Body of pancreas (tissue), 4 donors: ENCODE measurements at places on chromosomes 6 and 20.

- H3K36me3 ChIP-seq = no peaks in the 10 kb centered on the region
- H3K4me3 ChIP-seq = no peak overlapping the region
- H3K27me3 ChIP-seq = no peaks in the 10 kb centered on the region
- H3K4me1 ChIP-seq = no peaks in the 10 kb centered on the region
These were observed 95.5 kb downstream of the F13A1 start for GRCh38 chr6:6224933-6225486.

GRCh38 chr20:13024596-13024995 is 15.8 kb downstream of the SPTLC3 start:
- H3K4me3 ChIP-seq = no peak overlapping the region
- no peaks in the 10 kb centered on the region for H3K4me1 ChIP-seq
- H3K36me3 ChIP-seq = no peaks in the 10 kb centered on the region
- no peak for DNase-seq
- H3K27ac ChIP-seq = no peak overlapping the region
- no peaks in the 10 kb centered on the region for H3K27me3 ChIP-seq

DNA sequence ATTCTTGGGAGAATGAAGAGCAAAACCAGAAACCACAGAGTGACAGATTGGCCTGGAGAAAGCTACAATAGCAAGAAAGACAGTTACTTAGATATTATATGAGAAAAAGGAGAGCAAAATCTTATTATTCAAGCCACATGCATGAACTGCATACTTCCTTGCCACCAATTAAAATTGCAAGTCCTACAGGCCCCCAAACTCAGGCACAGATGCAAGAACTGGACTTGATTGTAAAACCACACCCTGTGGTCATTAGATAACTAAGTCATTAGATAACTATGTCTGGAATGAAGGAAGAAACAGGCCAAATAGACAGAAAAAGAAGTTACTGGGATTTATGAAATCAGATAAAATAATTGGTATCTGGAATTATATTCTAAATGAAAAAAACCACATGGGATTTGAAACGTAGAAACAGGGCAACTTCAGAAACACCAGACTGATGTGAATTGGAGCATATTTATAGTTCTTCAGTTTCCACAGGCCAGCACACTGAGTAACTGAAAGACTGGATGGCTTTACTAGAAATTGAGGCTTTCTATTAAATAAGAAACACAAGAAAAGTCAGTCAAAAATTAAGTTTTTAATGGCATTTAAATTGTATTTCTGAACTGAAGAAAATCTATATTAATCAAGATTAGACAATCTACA is 49.4 kb upstream of the CARMIL1 start:
- H3K27ac ChIP-seq = no peak overlapping the region
- no peak overlapping the region for H3K4me3 ChIP-seq
- DNase-seq = no peak
- H3K27me3 ChIP-seq = no peaks in the 10 kb centered on the region

- H3K27me3 ChIP-seq = no peaks in the 10 kb centered on the region
- peak overlapping the region; percentile 65 for H3K4me3 ChIP-seq
- H3K27ac ChIP-seq = peak overlapping the region; percentile 88
- peaks cover 15% of the 10 kb centered on the region for H3K4me1 ChIP-seq
- H3K36me3 ChIP-seq = no peaks in the 10 kb centered on the region
These were observed 2.3 kb downstream of the E2F3 start for GRCh38 chr6:20403766-20404640.

GRCh38 chr20:48230216-48230615 is 444.9 kb upstream of the SULF2 start:
- H3K27ac ChIP-seq = no peak overlapping the region
- no peak overlapping the region for H3K4me3 ChIP-seq
- no peak for DNase-seq

DNA sequence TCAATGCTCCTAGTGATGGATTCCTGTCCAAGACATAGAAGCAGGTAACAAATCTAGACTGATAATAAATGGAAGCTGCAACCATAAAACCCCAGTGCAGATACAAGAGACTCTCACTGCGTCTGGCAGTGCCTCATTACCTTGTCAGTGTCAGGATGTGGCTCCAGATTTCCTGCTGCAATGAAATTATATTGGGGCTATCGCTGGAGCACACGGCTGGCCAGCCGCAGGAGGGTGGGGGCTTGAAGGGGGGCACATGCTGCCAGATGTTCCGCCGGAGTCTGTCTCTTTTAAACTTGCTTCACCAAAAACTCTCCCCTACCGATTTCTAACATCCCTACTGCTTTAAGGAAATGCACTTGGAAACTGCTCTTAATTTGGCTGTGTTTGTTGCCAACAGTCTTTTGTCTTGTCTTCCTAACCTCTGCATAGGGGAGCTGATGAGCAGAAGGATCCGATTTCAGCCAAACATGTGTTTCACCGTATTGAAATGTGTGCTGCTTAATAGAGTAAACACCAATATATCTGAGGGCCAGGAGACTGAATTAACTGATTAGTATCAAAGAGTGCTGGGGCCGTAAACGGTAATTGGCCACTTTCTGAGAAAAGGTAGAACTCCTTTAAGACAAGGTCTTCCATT is 102.2 kb upstream of the EXOC2 start:
- H3K4me3 ChIP-seq = no peak overlapping the region
- H3K27ac ChIP-seq = no peak overlapping the region
- no peak for DNase-seq
- H3K27me3 ChIP-seq = no peaks in the 10 kb centered on the region
- no peaks in the 10 kb centered on the region for H3K4me1 ChIP-seq
- H3K36me3 ChIP-seq = no peaks in the 10 kb centered on the region
